ENCODE measurements at places on chromosomes 6 and 20. TPM values are rescaled to one million over a fixed set of nuclear protein-coding genes. Genes with fewer than 3 reads are reported as not detected.

TRIM40 gene
- not detected for total RNA-seq

DNA sequence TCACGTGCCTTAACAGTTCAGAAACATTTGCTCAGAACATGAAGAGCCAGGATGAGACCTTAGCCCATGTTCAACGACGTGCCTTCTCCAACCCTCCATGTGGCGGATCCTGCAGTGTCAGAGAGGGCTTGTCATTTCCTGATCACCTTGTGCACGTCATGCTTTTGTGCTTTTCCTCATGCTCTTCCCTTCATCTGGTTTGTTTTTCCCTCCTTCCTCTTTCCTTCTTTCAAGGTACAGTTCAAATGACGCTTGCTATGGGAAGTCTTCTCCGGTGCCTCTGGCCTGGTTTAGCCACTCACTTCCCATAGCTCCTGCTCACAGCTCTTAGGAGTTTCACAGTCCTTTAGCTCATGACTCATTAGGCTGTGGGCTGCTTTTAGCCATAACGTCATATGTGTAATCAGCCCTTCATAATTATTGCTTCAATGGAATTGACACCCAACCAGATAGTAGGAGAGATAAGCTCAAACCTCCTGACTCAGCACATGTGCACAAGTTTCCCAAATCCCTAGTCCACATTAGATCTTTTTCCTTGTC, 102.7 kb upstream of the CNKSR3 start:
- no peak for DNase-seq

ASIP gene
- not detected for total RNA-seq

GRCh38 chr6:63844287-63844686, 208.7 kb downstream of the PHF3 start:
- no peak for DNase-seq

GRCh38 chr6:24188578-24189080, 62.6 kb downstream of the NRSN1 start:
- DNase-seq, result no peak

TMEM244 gene
- not detected for total RNA-seq
